ENCODE measurements at places on chromosomes 1 and 21.

DNA sequence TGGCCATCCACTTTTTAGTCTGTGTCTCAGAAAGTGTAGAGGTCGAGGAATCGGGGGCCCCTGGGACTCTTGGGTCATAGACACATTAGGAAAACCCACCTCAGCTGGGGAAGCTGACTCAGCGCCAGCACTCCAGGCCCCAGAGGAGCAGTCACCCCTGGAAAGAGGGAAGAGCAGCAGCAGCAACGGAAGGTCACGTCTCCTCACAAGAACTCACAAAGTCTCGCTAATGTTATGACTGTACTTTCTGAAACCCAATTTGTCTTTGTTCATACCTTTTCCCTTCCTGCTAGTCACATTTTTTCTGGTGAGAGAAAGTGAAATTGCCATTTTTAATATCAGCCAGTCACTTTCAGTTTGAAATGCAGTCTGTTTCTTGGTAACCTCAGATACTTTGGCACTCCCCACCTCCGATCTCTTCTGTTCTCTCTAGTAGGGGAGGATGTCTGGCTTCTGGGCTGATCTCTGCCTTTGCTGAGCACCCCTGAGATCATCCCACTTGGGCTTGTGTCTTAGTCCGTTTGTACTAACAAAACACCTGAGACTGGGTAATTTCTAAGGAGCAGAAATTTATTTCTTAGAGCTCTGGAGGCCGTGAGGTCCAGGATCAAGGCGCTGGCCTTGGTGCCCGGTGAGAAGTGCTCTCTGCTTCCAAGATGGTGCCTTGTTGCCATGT lies 6.0 kb upstream of the NLRP3 start:
- DNase-seq, result peak; percentile 88

DNA sequence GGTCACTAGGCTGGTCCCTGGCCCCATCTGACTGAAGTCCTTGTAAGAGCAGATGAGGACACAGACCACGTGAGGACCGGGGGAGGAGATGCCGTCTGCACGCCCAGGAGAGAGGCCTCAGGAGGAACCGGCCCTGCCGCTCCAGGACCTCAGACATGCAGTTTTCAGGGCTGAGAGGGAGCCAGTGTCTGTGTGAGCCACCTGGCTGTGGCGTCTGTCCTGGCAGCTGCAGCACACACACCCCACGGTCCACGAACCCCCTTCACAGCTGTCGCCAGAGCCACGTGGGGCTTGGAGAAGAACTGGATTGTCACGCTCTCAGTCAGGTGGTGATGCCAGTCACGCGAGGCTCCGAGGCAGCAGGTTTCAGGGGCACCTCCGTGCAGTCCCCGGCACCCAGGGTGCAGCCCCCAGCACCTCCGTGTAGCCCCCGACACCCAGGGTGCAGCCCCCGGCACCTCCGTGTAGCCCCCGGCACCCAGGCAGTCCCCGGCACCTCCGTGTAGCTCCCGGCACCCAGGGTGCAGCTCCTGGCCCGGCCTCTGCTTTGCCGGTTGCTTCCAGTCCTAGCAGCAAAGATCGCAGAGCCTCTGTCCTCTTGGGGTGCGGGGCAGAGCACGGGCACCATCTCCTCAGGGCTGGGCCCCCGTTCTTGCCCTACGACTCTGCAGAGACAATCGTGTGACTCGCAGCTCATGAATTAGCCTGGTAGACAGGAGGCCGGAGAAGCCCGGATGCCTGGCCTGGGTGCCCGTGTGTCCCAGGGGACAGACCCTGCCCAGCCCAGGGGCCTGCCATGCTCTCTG lies 19.0 kb upstream of the SUMO3 start:
- DNase-seq, result no peak

DNA sequence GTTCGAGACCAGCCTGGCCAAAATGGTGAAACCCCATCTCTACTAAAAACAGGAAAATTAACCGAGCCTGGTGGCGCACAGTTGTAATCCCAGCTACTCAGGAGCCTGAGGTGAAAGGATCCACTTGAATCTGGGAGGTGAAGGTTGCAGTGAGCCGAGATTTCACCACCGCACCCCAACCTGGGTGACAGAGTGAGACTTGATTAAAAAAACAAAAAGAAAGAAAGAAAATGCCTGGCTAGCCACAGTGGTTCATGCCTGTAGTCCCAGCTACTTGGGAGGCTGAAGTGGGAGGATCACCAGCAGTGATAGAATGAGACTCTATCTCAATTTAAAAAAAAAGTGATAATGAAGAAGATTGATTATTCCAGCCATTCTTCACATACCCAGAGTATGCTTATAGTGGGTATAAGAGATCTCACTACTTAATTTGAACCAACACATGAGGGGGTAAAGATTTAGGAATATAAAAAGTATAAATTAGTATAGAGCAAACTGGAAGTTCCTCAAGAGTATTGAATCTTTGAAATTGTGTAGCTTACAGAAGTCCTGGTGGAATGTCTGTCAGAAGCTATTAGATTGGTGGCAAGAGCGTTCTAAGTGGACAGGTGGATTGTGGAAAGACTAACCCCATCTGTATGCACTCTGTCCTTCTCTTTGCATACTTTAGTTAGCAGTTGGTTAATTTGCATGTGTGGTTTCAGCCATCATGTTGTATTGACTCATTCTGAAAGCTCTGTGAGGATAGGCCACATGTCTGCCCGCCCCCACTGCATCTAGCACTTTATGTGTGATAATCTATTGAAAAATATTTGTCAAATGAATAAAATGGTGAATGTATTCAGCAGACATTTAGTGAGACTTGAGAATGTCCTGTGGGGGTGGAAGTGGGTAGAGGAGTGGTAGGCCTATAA lies 25.0 kb downstream of the RLF start:
- DNase-seq, result peak; percentile 91

DNA sequence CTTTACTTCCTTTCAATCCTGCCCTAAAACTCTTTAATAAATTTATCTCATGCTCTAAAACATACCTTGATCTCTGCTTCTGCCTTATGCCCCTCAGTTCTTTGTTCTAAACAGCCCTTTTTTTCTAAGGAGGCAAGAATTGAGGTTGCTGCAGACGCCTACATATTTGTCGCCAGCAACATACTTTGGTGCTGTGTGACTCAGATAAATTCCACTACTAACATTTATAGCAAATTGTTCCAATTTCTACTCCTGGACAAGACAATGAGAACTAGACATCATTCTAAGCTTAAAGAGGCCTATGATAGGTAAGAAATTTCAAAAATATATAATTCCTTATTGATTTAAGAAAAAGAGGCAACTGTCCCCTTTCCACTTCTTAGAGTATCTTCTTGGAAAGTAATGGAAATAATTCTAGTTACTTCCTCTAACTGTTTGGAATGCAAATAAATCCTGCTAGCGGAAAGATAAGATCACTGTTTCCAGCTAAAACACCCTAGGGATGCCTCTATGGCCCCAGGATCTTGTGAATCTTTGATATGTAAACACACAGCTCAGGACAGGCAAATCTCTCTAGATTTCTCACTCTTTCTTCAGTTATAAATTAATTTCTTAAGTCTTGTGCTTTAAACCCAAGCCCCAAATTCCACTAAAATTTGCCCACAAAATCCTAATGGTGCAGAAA lies 869.1 kb downstream of the KCNT2 start:
- DNase-seq, result no peak

DNA sequence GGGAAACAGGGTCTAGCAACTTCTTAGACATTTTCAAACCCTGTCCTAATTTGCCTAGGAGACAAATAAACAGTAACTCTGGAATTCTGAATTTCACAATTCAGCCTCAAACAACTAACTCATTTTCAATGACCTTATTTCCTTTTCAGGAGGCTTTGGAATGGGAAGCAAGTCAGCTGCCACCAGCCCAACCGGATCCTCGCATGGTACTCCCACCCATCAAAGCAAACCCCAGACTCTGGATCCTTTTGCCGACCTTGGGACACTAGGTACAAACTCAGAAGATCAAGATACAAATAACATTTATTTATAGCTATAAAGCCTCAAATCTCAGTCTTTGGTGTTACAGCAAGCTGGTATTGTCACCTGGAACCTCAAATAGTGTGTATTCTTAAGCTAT lies 18.9 kb upstream of the LEPR start:
- no peak for DNase-seq

- DNase-seq, result no peak
Measured at GRCh38 chr1:246787781-246788513, 63.7 kb downstream of the SCCPDH start.

- DNase-seq, result peak; percentile 68
Measured at GRCh38 chr1:184945029-184945428, 29.3 kb downstream of the NIBAN1 start.
